ENCODE measurements at places on chromosomes 2 and 18.
A peak's percentile ranks its signal among the peaks of the same experiment; 100 is the strongest.

- no peak for DNase-seq
Measured at GRCh38 chr2:168371273-168372019, 84.6 kb upstream of the CERS6 start.

- no peak for DNase-seq
Measured at GRCh38 chr2:101429453-101429852, 42.1 kb upstream of the CREG2 start.

DNA sequence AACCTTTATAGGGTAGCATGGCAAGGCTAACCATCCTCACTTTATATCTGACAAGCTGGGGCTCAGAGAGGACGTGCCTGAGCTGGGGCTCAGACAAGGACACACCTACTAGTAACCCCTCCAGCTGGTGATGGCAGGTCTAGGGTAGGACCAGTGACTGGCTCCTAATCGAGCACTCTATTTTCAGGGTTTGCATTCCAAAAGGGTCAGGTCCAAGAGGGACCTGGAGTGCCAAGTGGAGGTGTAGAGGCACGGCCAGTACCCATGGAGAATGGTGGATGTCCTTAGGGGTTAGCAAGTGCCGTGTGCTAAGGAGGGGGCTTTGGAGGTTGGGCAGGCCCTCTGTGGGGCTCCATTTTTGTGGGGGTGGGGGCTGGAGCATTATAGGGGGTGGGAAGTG lies 1.2 kb upstream of the DES start:
- DNase-seq = no peak

DNA sequence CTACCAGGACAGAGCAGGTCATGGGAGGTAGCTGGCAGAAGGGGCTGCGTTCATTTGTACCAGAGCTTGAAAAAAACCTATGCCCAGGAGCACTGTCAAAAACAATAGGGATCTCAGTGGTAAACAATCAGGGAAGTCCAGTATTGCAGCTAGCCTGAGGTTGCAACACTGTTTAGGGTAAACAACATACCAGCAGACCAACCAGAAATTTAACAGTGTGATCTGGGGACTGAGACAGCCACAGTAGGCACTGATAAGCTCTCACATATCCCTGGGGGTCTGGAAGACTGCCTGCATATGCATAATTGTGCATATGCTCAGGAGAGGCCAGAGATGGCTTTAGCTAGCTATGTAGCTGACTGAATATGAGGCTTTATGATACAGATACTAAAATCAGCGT lies 12.0 kb upstream of the ZCCHC2 start:
- peak; percentile 88 for DNase-seq

DNA sequence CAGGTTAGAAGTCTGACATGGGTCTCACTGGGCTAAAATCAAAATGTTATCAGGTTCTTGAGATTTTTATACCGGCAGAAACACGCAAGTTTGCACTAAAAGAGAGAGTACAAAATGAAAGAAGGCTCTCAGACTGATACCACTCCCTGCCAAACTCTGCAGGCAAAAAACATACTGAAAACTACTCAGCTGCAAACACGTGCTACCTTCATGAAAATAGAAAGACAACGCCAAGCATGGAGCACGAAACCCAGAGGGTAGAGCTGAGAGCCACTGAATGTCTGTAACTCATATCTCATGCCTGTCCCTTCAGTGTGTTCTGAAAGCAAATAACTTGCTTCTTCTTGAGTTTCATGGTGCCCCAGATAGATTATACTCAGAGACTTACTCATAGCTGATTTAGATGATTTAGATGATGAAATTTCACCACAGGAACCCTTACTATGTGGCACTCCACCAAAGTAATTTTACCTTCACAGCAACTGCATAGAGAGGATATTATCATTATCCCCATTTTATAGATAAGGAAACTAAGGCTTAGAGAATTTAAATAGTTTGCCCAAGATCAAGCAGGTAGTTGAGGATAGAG lies 313.0 kb upstream of the SLC39A10 start:
- no peak for DNase-seq

- DNase-seq = no peak
Measured at GRCh38 chr2:54321047-54321446, 65.0 kb upstream of the TSPYL6 start.

DNA sequence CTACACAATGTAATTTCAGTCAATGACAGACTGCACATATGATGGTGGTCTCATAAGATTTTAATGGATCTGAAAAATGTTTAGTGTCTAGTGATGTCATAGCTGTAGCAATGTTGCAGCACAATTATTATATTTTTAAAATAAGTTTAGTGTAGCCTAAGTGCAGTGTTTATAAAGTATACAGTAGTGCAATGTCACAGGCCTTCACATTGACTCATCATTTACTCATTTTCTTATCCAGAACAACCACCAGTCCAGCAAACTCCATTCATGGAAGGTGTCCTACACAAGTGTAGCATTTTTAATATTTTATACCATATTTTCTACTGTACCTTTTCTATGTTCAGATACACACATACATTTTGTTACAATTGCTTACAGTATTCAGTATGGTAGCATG lies 663.1 kb downstream of the ERBB4 start:
- no peak for DNase-seq

- no peak for DNase-seq
Measured at GRCh38 chr2:157420771-157421323, 23.0 kb downstream of the CYTIP start.

GRCh38 chr2:229521576-229521975 lies 192.8 kb downstream of the DNER start:
- DNase-seq = no peak

GRCh38 chr2:24659862-24660261 lies 133.3 kb downstream of the PTRHD1 start:
- DNase-seq = no peak

DNA sequence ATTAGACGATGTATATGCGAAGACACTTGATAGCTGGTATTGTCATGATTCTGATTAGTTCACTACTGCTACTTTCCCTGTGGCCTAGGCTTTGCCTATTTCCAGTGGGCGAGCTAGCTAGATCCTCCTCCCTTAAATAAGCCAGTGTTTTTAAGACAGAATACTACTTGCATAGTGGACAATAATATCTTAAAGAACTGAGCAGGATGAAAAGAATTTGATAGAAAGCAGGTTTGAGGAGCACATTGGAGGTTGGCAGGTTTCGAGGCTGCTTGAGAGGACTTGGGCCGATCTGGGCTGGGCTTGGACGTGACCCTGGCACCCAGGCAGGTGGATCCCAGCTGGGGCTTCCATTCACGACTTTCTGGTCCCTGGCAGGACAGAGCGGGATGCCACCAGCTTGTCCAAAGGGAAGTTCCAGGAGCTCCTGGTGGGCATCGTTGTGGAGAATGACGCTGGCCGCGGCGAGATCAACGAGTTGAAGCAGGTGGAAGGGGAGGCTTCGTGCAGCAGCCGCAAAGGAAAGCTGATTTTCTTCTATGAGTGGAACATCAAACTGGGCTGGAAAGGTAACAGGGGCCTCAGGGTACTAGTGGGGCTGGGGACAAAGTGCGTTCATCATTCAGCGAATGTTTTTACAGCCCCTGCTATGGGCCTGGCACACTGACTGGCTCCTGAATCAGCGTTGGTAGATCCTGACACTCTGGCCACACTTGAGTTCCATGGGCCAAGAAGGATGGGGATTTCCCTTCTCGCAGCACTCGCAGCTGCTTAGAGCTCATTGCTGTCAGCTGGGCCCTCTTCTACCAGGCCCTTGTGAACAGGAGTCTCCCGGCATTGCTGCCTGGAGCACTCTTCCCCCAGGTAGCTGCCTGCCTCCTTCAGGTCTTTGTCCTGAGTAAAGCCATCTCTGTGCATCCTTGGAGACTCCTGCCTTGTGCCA lies 16.9 kb downstream of the C2orf74 start:
- no peak for DNase-seq

- no peak for DNase-seq
Measured at GRCh38 chr2:234677758-234678538, 181.1 kb upstream of the ARL4C start.

DNA sequence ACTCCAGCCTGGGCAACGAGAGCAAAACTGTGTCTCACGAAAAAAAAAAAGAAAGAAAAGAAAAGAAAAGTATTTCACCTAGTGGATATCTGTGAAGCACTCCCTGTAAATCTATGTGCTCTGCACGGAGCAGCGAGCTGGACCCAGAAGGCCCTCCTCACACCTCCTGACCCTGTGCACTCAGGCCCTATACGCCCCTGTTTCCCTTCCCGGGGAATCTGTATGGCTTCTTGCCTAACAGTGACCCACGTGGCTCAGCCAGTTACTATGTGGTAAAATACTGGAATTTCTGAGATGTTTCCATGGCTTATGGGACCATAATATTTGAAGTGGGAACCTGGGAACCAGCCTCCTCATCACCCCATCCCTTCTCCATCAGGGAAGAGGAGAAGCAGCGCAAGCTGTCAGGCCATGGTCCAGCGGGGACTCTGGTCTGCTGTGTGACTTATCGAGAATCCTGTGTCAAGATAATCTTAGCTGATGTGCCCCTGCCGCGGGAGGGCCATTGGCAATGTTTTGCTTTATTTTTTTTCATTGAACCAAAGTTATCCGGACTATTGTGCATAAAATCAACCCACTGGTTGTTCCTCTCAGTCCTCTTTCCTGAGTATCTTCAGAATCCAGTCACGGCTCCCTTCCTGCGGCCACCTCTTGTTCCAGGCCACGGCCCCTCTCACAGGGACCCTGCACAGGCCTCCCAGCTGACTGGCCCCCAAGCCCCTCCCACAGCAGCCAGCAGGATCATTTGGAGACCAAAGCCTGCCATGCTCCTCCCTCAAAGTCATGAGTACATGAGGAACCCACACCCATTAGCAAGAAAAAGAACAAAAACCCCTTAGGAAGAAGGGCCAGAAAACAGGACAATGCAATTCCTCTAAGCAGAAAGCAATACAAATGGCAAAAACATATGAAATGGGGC lies 30.6 kb downstream of the SDC1 start:
- DNase-seq = no peak

GRCh38 chr2:53515435-53516332 lies 251.9 kb upstream of the CHAC2 start:
- no peak for DNase-seq

DNA sequence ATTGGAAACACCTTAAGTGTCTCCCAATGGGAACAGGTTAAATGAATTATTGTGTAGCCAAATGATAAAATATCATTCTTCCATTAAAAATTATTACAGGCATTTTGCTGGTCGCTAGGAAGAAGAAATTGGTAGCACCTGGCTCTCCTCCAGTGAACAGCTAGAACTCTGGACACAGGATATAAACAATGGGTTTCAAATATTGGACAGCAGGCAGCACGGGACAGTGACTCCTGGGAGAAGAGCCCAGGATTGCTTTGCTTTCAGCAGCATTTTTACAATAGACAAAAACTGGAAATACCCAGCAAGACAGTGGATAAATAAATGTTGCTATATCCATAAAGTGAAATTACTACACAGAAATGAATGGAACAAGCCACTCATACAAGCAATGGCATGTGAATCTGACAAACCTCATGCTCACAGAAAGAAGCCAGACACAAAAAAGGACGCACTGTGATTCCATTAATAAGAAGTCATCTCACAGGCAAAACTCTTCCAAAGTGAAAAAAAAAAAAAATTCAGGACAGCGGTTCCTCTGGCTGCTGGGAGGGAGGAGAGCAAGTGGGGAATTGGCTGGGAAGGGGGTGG lies 50.5 kb downstream of the LAMA1 start:
- no peak for DNase-seq

DNA sequence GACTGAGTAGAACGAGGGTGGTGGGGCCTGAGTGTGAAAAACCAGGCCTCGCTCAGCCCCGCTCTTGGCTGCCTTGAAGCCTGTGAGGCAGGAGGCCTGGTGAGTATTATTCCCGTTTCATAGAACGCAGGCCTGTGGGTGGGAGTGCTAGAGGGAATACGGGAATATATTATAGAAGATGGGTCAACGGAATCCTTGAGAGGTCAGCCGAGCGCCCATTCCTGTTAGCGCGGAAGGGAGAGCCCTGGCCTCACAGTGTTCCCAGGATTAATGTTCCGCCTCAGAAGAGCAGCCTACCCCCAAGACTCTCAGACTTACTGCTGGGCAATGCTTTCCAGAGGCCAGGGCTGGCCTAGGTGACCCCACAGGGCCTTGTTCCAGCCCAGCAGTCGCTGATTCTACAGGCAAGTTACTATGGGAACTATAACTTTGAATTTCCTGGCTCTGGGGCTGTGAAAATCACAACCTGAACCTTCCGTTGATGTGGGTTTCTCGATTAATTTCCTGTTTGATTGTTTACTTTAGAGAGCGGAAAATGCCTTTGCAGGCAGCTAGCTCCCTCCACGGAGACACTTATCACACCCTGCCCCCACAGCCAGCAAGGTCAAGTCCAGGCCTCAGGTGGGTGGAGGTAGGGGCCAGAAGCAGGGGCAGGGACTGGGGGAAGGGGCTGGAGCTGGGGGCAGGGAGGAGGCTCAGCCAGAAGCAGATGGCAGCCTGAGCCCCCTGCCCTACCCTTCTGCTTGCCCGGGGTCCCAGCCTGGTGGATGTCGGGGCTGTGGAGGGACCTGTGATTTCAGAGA lies 108.3 kb downstream of the SMAD7 start:
- no peak for DNase-seq
